ENCODE measurements at places on chromosomes 4 and X. TPM values are rescaled to one million over a fixed set of nuclear protein-coding genes. Genes with fewer than 3 reads are reported as not detected.
A peak's percentile ranks its signal among the peaks of the same experiment; 100 is the strongest.

Gene DAPP1
- not detected for total RNA-seq

Gene DLG3
- total RNA-seq, result 11.7 TPM

Gene PIR
- total RNA-seq, result 17.7 TPM

Gene SPON2
- 601 TPM for total RNA-seq

Gene MAOB
- total RNA-seq, result under 0.01 TPM

Gene FAM120C
- total RNA-seq, result 7.7 TPM

Gene FAM149A
- total RNA-seq, result 0.64 TPM

Gene NUP62CL
- total RNA-seq, result under 0.01 TPM

- DNase-seq, result no peak
Measured at GRCh38 chr4:11183356-11183740, 245.3 kb downstream of the HS3ST1 start.

DNA sequence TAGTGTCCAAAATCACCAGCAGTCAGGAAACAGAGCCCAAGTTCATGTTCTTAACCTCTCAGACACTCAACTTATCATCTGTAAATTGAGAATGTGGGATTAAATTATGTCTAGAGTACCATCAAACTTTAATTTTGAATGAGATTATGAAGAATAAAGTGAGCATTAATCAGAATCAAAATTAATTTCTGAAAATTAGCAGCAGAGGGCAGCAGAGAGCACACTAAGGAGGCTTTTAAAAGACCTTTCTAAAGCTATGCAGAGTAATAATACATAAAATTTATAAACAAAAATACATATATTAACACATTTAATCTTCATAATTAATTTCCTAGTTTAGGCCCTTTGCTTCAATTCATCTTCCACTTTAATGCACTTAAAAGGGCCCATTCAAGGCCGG, 7.1 kb downstream of the TASL start:
- DNase-seq, result peak; percentile 24

GRCh38 chr4:121072224-121073003, at the start of gene NDNF:
NDNF (minus strand) TSS chr4:121072535; CDS start chr4:121045837, 26,698 bp downstream.
- peak; percentile 20 for DNase-seq

- no peak for DNase-seq
Measured at GRCh38 chr4:123288309-123289025, 108.1 kb upstream of the SPRY1 start.

DNA sequence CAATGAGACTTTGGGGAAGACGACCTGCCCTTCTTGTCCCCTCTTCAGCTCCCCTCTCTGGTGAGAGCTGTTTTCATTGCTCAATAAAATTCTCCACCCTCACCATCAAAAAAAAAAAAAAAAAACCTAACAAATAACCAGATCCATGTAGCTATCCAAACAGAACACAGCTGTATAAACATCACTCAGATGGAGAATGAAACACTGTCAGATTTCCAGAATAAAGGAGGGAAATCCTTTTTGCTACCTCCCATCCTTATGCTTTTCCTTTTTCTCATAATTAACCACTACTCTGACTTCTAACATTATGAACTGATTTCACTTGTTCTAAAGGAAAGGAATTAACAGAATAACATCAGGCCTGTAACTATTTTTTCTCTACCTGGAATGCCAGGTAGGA, 155.6 kb downstream of the PPP4R3C start:
- no peak for DNase-seq

DNA sequence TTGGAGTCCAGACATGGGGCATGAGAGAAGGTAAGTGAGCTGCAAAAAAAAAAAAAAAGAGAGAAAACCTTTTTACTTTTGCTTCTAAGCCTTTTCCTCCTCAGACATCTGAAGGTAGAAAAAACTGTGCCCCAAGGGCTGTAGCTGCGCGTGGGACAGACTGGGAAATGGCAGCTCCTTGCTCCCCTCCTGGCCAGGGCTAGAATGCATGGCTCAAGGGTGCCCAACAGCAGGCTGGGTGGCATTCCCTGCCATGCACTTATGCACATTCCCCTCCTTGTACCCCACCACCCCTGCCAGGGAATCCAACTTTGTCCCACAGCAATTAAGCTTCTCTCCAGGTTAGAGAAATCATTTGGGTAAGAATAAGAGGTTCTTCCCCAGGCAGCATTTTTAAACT, 421.2 kb downstream of the TRAM1L1 start:
- no peak for DNase-seq

DNA sequence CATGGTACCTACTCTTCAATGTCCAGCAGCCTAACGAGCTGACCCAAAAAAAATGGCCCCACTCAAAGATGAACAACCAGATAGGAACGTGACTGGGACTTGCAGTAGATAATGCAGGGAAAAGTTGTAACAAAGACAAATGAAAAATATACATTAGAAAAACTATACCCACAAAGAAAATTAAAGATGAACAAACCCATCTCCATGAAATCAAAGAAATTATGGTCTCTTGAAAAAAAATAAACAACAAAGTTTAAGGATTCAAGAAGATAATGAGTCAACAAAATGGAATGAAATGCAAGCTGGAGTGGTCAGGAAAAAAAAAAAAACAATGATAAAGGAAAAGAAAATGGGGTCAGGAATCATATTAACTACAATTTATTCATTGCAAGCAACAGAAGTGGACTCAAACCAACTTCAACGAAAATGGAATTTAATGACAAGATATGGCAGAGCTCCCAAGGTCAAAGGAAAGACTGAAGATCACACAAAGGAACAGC, 309.8 kb upstream of the GALNT7 start:
- peak; percentile 7 for DNase-seq

DNA sequence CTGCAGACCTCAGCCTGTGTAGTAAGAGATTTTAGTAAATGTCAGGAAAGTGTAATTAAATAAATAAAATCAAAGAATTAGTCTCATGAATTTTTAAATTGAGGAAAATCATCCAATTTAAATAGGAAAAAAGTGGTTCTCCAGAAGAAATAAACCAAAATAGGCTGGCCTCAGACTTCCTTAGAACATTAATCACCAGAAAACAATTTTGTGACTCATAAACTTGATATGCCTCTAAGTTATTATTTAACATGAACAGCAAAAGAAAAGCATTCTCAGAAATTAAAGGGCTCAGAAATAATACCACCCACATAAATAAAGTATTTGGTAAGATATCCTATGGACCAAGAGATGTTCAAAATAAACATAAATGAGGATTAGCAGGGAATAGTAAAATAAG, 14.3 kb downstream of the FAM47B start:
- DNase-seq, result peak; percentile 3

DNA sequence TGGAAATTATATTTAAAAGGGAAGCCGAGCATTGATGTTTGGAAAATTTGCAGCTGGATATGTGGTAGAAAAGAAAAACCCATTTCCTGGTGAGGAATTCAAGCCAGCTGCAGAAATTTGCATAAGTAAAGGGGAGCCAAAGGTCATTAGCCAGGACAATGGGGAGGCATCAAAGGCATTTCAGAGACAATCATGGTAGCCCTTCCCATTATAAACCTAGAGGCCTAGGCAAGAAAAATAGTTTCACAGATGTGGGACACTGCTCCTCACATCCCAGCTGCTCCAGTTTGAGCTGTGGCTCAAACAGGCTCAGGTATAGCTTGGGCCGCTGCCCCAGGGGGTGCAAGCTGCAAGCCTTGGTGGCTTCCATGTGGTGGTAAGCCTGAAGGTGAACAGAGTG, 35.8 kb downstream of the NAP1L3 start:
- no peak for DNase-seq

DNA sequence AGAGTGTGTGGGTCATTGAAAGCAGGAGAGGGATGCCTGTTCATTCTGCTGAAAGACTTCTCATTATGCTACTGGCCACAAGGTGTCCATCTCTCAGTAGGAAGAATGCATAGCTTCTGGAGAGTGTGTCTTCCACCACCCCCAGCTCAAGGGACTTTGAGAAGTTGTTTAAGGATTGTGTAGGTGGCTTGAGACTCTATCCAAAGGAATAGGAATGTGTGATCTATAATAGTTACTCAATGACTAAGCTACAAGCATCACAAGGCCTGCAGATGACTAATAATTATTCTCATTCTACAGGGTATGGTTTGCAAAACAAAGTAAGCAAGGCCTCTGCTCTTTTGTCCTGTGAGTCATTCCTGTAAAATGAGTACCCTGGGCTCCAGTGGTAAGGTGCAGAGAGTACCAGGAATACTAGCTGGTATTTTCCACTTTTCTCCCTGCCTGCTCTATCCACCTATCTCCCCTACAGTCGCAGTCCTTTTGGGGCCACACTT, 279.8 kb upstream of the BOD1L1 start:
- DNase-seq, result peak; percentile 93

GRCh38 chrX:63818156-63818555, 33.1 kb upstream of the ARHGEF9 start:
- no peak for DNase-seq

- no peak for DNase-seq
Measured at GRCh38 chrX:47185241-47185640, 8.4 kb upstream of the UBA1 start.

- DNase-seq, result no peak
Measured at GRCh38 chrX:153612413-153612812, 13.5 kb upstream of the CCNQ start.

DNA sequence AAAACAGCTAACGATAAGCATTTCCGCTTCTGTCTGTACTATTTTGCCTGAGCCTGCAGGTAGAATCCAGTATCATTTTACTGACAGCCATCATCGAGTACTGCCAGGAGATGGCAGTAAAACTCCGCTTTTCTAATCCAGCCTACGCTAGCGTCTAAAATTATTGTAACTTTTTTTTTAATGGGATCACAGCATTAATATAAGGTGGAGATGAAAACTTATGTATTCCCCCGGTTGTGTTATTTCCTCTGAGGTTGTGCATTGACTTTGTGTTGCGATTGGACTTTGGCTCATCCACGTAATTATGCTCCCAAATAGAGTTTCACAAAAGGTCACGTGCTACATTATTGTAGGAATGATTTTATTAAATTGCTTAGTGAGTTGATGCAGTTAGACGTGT, 248.1 kb downstream of the C4orf33 start:
- peak; percentile 10 for DNase-seq

GRCh38 chr4:6245246-6246169, 24.1 kb upstream of the WFS1 start:
- no peak for DNase-seq

DNA sequence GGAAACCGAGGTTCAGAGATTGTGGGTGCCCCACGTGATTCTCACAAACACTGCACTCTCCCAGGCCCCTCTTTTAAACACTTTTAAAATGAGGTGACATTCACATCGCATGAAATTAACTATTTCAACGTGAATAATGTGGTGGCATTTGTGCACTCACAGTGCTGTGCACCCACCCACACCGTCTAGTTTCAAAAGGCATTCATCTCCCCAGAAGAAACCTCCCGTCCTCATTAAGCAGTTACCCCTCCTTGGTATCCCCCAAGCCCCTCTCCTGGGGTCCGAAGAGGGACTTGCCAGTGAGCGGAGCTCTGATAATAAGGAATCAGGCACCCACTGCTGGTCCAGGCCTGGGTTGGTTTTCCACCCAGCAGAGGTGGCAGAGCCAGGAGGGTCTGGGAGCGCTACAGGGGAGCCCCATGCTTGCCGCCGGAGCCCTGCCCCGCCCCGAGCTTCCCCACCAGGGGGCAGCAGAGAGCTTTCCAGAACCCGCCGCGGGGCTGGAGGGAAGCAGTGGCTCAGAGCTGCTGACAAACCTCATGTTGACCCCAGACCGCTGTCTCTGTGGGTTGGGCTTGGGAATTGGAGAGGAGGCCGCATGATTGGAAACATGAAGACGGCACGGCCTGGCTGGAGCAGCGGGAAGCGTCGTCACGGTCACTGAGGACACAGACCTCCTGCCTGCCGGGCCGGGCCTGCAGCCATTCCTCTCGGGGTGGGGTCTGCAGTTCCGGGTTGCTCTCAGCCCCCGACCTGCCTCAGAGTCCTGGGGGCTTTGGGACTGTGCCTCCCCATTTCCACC, 27.5 kb upstream of the HTRA3 start:
- peak; percentile 97 for DNase-seq

DNA sequence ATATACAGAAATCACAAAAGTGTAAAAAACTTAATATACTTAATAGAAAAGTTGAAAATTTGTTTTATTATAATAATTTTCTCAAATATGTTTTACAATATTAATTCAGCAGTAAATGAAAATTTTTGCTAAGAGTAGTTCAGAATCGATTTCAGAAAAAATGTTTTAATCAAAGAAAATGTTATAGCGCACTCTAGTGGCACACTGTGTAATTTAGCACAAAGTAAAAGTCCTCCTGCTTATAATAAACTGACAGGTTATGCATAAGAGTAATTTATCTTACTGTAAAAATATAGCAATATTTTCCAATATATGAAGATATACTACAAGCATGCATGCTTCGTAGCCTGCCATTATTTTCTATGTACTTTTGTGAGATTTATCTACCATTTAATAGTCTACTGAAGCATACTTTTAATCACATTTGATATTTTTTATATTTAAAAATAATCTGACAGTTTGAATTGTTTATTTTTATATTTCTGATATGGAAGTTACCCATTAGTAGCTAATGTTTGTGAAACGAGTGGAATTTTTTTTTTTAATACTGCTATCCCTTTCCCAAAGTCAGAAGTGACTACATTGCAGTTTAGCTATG, 217.9 kb upstream of the KLHL4 start:
- peak; percentile 9 for DNase-seq

- DNase-seq, result no peak
Measured at GRCh38 chr4:80360084-80360483, 24.6 kb downstream of the CFAP299 start.

DNA sequence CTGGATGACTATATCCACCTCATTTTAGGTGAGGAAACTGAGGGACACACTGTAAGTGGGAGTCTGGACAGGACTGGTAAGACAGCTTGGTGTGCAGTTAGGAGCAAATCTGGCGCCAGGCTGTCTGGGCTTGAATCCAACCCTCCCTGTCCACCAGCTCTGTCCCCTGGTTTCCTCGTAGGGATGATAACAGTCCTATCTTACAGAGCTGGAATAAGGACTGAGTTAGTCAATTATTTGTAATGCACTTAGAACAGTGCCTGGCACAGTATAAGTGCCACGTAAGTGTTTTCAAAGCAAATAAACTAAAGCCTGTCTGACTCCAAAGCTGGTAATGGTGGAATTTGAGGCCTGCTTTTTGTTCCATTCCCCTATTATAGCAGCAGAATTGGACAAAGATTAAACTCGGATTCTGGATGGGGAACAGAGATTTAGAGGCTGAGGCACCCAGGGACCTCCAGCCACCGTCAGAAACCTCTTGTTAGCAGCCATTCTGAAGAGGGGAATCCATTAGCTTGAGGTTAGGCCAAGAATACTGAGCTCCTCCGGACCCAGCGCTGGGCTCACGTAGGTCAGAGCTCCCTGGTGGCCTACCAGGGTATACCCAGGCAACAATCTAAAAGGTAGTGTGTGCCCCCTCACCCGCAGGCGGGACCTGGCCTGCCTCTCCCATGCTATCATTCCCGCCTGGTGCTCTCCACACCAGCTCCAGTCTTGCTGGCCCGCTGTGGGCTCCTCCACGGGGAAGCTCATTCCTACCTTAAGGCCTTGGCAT, 102.1 kb downstream of the UCHL1 start:
- DNase-seq, result no peak

- DNase-seq, result no peak
Measured at GRCh38 chrX:137058339-137059127, 24.7 kb upstream of the GPR101 start.

- DNase-seq, result peak; percentile 42
Measured at GRCh38 chrX:139834879-139835278, 98.0 kb downstream of the ATP11C start.

- DNase-seq, result no peak
Measured at GRCh38 chr4:17400686-17401085, 111.2 kb downstream of the QDPR start.
